ENCODE measurements at places on chromosomes 13 and 19.
A peak's percentile ranks its signal among the peaks of the same experiment; 100 is the strongest.

GRCh38 chr13:41666644-41667043, 209.3 kb downstream of the RGCC start:
- DNase-seq, result no peak

DNA sequence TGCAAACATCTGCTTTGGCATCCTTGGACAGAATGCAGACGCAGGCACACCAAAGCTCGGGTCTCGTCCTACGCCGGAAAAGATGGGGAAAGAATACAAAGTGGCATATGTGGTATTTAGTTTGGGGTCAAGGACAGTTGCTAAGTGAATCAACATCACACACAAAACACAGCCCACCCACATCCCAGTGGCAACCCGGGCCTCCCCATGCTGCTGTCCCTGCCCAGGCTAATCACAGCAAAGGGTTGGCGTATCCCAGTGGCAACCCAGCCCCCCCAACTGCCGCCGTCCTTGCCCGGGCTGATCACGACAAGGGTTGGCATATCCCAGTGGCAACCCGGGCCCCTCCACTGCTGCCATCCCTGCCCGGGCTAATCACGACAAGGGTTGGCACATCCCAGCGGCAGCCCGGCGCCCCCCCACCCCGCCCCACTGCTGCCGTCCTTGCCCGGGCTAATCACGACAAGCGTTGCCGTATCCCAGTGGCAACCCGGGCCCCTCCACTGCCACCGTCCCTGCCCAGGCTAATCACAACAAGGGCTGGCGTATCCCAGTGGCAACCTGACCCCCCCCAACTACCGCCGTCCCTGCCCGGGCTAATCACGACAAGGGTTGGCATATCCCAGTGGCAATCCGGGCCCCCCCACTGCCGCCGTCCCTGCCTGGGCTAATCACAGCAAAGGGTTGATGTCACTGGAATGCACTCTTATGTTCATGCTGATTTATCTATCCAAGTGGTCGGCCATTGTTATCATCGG, 167.8 kb upstream of the SOX1 start:
- no peak for DNase-seq

DNA sequence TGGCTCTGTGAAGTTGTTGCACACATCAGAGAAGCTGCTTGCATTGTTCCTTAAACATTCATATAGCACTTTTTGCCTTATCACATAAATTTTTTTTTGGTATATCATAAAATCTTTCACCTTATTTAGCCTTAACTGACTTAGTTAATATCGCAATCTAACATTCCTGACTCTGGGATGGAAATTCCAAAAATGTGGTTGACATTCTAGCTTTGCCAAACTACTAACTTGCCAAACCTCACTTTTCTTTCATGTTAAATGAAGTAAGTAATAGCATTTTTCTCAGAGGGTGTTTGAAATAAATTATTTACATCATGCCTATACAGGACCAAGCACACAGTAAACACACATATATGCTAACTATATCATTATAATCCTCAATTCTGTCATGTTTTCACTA, 736.9 kb upstream of the PCDH9 start:
- no peak for DNase-seq

- no peak for DNase-seq
These were observed 36.6 kb downstream of the SERTM1 start for GRCh38 chr13:36710396-36710795.

GRCh38 chr13:53398051-53398450, 369.4 kb downstream of the OLFM4 start:
- DNase-seq, result no peak

- DNase-seq, result no peak
These were observed 55.1 kb downstream of the DIAPH3 start for GRCh38 chr13:60108589-60108988.

DNA sequence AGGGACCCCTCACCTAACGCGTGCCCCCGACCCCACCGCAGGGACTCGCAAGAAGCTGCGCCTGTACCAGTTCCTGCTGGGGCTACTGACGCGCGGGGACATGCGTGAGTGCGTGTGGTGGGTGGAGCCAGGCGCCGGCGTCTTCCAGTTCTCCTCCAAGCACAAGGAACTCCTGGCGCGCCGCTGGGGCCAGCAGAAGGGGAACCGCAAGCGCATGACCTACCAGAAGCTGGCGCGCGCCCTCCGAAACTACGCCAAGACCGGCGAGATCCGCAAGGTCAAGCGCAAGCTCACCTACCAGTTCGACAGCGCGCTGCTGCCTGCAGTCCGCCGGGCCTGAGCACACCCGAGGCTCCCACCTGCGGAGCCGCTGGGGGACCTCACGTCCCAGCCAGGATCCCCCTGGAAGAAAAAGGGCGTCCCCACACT, 4.7 kb upstream of the MYBPC2 start:
- DNase-seq, result peak; percentile 56

DNA sequence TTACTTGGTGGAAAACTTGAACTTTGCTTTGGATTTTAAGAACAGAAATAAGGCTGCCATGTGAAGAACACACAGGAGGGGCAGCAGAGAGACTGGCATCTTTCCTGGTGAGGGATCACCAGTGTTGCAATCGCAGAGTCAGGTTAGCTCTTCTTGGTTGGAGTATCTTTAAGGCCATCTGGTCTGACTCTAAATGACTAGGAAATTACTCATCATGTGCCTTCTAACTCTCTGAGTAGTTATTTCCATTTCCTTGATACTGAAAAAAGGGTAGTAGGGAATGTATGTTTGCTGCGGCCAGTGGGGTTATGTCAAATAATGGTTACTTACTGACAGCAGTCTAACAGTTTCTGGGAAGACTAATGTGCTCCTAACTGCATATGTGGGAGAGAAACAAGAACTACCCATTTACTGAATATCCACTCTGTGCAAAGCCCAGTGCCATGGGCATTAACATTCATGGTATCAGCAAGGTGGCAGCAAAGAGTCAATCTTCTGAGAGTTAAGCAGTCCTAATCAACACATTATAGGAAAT, 122.1 kb downstream of the COG6 start:
- DNase-seq, result no peak

DNA sequence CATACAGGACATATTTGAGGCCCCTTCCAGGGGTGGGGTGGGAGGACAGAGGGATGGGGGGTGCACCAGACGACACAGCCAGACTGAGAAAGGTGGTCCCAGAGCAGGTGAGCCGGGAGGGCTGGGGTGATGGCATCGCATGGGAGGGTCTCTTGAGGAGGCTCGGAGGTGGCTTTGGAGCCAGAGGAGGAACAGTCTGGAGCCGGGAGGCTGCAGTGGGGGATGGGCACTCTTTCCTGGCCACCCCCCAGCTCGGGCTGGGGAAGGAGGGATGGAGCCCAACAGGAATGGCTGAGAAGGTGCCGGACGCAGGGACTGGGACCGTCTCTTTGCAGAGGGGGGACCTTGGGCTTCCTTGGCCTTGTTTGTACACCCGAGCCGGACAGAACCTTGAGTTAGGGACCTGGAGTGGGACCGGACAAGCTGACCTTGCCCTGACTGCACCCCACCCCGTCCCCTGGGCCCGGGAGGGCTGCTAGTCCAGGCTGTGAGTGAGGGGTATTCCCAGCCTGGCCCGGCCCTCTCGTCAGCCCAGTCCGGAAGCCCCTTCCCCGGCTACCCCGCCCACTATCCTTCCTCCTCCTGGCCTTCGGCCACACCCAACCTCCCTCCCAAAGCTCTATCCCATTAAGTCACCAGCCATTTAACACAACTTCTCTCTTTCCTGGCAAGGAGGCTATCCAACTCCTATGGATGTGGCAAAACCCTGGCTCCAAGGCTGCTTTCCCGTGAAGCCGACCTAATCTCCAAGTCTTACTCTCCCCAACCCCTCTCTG, 816 bp upstream of the TBXA2R start:
- no peak for DNase-seq

- no peak for DNase-seq
These were observed 552.5 kb downstream of the TBC1D4 start for GRCh38 chr13:74929436-74929835.

GRCh38 chr13:111337741-111338140, 17.3 kb downstream of the TEX29 start:
- no peak for DNase-seq

DNA sequence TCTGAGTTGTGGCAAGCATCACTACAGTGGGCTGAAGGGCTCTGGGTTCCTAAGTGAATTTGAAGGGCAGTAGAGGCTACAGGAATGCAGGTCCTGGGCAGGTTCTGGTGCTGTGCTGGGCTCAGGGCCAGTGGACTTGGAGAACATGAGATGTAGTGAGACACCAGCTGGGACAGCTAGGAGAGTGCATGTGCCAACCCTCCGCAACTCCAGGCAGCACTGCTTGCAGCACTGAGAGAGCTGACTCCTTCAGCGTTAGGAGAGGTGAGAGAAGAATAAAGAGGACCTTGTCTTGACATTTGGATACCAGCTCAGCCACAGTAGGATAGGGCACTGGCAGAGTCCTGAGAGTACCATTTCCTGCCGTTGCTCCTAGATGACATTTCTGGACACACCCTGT, 739.9 kb upstream of the PRR20A start:
- no peak for DNase-seq

- DNase-seq, result no peak
These were observed 242.6 kb upstream of the RFC3 start for GRCh38 chr13:33575378-33575777.

DNA sequence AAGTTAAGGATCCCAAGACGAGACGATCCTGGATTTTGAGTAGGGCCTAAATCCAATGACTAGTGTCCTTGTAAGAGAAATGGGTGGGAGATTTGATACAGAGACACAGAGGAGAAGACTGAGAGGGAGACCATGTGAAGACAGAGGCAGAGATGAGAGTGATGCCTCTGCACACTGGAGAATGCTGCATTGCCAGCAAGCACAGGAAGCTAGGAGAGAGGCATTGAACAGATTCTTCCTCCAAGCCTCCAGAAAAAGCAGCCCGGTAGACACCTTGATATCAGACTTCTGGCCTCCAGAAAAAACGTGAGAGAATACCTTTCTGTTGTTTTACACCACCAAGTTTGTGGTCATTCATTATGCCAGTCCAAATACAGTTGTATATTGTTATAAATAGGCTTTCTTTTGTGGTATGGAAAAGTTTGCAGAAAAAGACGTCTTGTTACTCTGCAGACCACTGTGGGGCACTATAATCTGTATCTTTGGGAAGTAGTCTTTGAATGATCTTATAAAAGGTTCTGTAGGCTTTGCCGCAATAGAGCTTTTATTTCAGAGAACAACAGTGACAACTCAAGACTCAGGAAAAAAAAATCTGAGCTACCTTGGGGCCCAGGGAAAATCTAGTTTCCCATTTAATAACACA, 17.9 kb upstream of the RFC3 start:
- no peak for DNase-seq

DNA sequence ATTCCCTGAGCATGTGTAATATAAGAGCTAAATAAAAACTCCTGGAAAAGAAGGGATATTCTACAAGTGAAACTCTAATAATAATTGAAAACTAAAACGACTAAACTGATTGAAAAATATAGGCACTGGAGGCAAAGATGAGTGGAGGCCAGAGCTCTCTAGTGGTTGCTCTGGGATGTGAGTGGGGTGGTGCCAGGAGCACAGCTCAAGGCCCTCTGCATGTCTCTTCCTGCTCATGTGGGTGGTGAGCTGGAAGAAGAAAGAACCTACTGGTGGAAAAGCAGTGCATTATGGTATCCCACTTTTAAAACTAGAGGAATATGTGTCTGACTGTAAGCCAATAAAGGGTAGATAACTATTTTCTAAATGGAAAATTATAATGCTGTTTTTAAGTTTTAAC, 15.8 kb upstream of the ARHGEF7 start:
- no peak for DNase-seq

GRCh38 chr19:48448563-48448962, 2.8 kb downstream of the GRWD1 start:
- no peak for DNase-seq

GRCh38 chr13:43295321-43295720, 271.9 kb downstream of the DNAJC15 start:
- no peak for DNase-seq

GRCh38 chr19:43729919-43730318, 14.0 kb downstream of the IRGC start:
- no peak for DNase-seq

GRCh38 chr19:12660980-12661379, 5.6 kb downstream of the MAN2B1 start:
- no peak for DNase-seq

DNA sequence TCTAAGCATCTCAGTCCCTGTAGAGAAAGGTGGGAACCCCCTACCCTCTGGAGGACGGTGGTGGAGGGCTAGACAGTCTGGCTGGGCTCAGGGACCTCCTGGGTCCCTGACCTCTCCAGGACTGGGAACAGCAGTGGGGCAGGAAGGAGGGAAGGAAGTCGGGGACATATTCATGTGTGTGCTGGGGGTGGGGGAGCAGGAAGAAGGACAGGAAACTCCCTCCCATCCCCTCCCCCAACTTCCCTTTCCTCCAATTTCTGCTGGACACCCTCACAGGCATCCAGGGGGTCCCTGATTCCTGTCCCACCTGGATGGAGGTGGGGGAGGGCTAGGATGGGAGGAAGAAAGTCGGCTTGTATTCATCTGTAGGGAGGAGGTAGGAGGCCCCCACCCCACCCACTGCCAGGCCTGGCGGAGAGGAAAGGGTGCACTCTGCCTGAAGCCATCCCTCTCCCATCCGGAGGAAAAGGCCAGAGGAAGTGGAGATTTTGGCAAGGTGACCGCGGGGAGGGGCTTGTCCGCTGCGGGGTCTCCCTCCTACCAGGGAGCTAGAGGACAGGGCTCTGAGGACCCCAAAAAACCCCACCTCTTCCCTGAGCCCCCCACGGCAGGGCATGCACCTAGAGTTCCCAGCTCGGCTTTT, 2.3 kb downstream of the NOVA2 start:
- no peak for DNase-seq

- no peak for DNase-seq
These were observed 680 bp downstream of the LIG4 start for GRCh38 chr13:108214441-108215271.

DNA sequence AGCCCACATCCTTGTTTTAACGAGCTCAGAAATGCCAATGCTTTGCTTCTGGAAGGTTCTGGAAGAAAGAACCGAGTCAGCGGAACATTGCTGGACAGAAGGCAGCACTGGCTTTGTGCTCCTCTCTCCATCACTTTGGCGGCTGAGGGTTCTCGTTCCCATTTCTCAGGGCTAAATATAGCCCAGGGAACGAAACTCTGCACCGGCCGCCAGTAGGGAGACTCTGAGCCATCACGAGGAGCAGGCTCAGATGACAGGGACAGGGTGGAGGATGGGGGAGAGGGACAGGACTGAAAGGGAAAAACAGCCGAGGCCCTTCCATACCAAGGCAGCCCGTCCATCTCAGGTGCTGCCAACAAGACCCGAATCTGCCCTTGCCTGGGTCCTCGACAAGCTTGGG, 166.4 kb downstream of the CACNA1A start:
- no peak for DNase-seq

Data from renal cortex interstitium (tissue), 15 donors.